ENCODE measurements at places on chromosomes 4 and X.

DNA sequence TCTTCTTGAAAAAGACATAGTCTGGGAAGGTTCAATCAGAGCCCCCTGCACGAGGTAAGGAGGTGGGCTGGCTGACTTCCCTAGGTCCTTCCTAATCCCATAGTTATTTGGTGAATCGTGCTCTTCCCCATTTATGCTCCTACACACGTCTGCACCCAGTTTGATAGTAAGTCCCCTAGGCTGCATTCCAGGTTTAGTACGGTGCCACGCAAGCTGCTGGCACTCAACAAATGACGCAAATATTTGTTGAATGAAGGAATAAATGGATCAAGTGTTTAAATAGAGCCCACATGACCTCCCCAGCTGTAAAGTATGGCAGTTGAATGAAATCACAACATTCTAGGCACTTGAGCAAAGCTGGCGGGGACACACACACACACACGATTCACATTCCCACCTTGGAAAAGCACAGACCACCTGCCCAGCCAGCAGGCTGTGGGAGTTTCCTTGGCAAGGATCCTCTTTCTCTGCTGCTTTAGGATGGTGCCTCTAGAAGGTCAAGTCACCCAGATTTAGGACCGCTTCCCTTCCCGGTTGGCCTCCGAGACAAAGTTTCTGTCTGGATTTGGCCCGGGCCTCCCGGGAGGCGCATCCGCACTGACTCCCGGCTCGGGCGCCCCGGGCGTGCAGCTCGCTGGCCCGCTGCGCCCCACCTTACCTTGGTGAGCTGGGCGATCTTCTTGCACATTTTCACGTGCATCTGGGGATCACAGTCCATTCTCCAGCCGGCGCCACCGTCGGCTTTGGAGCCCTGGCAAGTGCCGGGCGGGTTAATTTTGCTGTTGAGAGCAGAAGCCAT lies 721 bp downstream of the FAM184B start:
- DNase-seq, result no peak

DNA sequence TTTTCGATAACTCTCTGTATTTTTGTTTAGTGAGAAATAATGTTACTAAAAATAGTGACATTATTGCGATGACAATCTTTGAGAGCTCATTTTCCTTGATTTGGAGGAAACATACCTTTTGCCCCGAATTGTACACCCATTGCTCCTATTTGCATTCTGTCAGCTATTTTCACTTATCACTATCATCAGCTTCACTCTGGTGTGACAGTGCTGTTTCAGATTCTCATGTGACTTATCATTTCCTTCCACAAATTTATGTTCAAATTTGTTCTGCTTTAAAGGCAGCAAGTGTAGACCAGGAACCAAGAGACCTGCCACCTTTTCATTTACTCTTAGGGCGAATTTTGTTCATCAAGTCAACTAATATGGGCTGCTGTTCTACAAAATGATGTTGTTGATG lies 179.4 kb downstream of the RBM46 start:
- DNase-seq, result no peak

DNA sequence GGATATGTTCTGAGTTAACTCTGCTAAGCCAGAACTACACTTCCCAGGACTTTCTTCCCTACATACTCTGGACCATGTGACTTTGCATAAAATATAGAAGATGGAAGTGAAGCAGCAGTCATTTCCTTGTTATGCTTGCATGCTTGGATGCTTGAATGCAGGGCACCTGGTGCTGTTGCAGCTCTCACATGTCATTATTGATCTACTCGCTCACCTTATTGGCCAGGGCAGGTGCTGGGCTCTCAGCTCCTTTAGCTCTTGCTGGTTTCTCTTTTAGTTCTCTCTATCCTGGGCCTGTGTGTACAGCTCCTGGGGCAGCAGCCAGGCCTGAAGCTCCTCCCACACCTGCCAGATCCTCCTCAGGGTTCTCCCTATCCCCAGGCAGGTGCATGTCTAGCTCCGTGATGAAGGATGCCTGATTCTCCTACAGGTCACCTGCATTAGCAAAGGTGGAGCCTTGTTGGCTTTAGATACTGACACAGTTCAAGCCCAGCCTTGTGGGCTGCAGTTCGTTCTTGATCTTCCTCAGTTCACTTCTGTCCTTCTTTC lies 53.3 kb downstream of the MED28 start:
- DNase-seq, result no peak

DNA sequence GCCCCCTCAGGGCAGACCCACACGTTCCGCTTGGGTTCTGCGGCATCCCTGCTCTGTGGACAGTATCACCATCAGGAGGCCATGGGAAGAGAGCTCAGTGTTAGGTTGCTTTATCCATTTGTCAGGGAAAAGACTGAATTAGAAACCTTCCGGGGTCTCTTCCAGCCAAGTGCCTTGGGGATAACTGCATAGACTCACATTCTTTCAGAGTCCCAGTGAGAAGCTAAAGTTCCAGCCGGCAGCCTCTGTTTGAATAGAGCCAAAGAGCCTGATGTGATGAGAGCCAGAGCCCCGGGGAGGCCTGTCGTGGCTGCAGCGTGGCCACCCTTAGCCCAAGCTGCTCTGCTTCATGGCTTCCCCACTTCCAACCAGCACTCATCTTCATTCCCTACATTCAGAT lies 85.2 kb downstream of the FHDC1 start:
- no peak for DNase-seq

DNA sequence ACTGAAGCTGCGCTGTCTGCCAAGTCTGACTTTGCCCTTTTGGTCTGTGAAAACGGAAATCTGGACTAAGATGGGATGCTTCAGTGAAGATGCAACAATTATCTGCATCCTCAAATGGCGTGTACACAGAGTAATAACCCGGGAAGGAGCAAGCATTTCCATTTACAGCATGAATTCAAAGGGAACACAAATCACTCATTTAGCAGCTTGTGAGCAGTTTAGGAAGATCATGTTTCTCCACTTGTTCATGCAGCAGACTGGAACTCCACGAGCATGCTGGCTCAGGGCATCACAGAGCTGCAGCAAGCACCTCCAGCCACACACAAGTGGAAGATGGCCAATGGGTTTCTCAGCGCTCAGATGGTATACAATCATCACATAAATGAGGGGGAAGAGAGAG lies 175.5 kb downstream of the NLGN4X start:
- no peak for DNase-seq

DNA sequence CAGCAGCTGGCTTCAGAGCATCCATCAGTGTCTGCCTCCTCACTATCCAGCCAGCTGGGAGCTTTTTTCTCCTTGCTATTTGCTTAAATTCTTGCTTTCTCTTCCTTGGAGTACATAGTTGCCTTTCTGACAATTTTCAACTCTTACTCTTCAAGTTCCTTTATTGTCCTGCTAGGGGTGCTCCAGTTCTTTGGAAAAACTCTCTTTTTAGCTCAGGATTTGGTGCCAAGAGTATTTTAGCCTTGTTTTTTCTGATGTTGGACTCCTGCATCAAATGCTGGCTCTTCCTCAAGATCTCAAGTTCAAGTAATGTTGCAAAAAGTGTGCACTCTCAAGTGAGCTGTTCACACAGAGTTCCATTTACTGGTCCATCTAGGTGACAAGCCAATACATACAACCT lies 126.4 kb downstream of the KDR start:
- DNase-seq, result no peak

DNA sequence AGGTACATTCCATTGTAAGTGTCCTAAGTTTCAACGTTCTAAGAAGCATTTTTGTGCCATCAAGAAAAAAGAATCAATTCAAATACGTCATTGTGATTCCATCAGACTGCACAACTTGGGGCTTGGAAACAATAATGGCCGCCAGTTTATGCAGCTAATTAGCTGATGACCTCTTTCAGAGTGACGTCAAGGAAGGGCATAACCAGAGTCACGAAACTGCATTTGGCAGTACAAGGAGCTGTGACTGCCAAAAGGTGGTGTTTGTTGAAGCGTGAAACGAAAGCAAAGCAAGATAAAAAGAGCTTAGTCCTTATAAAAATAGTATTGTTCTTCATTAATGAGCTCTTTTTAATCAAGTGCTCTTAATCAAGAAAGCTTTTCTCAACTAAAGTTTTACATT lies 81.1 kb upstream of the SH3RF1 start:
- no peak for DNase-seq

GRCh38 chr4:152206185-152206584 lies 329.7 kb downstream of the FBXW7 start:
- no peak for DNase-seq

DNA sequence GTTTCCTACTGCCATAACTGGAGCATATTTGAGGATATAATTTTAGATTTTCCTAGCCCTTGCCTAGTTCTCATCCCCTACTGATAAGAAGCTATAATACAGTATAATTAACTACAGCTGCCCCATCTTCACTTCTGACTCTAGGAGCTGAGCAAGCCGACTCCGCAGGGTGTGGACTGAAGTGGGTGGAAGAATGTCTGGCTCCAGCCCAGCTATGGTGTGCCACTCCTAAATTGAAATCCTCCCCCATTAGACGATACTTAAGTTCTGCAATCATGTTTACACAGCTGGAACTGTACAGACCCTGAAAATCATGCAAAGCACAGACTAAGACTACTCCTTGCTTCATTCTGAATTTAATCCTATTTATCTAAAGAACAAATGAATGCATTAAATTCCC lies 93.1 kb downstream of the PCDH19 start:
- no peak for DNase-seq

GRCh38 chr4:54237770-54238169 lies 8.7 kb downstream of the PDGFRA start:
- DNase-seq, result no peak

- no peak for DNase-seq
These were observed 97.3 kb downstream of the RS1 start for GRCh38 chrX:18574591-18574990.

DNA sequence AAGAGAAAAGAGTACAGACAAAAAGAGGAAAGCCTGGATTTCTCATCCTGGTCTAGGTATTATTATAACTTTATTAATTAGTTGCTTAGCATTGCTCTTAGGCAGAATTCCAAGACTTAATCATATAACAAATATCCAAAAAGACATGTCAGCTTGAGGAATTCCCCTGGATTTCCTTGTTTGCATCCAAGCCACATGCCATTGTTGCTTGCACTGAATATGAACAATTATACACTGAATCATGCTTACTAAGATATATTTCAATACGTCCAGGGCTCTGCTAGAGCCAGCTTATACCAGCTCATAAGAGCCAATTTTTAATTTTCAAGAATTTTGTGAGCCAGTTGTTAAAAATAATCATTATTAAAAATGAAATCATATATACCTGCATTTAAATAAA lies 5.5 kb upstream of the TLR10 start:
- no peak for DNase-seq
